Aorta (tissue), 5 donors: ENCODE measurements at places on chromosomes 4 and X.

- H3K27ac ChIP-seq, result no peak within 1 kb of the TSS
- H3K27me3 ChIP-seq, result no peaks in the 10 kb centered on the region
- peak; percentile 72 for DNase-seq
- H3K4me1 ChIP-seq, result no peaks in the 10 kb centered on the region
- peak within 1 kb of the TSS; percentile 52 for H3K4me3 ChIP-seq
Measured at GRCh38 chr4:118034053-118034785, at the start of gene NDST3. TSS of gene NDST3 (plus strand) at chr4:118034486. CDS start at chr4:118053911, 19,425 bp downstream.

DNA sequence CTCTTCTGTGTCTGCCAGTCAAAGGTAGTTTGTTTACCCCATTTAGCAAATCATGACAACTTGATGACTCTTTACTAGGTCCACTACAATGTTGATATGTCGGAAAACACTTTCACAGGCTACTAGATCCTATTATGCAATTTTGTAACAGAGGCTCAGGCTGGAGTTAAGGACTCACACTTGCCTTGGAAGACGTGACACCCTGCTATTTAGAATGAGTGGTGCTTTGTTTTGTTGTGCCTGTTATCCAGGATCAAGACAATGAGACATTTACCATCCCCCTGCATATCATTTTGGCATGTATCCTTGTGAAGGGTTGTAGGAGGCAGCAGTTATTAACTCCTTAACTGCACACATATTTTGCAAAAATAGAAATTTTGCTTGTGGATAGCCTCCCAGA, 263.7 kb downstream of the IL1RAPL1 start:
- no peaks in the 10 kb centered on the region for H3K27me3 ChIP-seq
- DNase-seq, result no peak
- H3K4me3 ChIP-seq, result no peak overlapping the region
- no peaks in the 10 kb centered on the region for H3K36me3 ChIP-seq
- H3K27ac ChIP-seq, result no peak overlapping the region
- H3K4me1 ChIP-seq, result no peaks in the 10 kb centered on the region

- no peaks in the 10 kb centered on the region for H3K27me3 ChIP-seq
- no peaks in the 10 kb centered on the region for H3K4me1 ChIP-seq
- no peak overlapping the region for H3K4me3 ChIP-seq
- H3K36me3 ChIP-seq, result no peaks in the 10 kb centered on the region
Measured at GRCh38 chr4:159042097-159042605, 60.7 kb upstream of the RAPGEF2 start.

GRCh38 chr4:76753814-76754213, 144.1 kb downstream of the SOWAHB start:
- no peaks in the 10 kb centered on the region for H3K36me3 ChIP-seq
- H3K27me3 ChIP-seq, result no peaks in the 10 kb centered on the region
- DNase-seq, result no peak
- H3K4me1 ChIP-seq, result no peaks in the 10 kb centered on the region

DNA sequence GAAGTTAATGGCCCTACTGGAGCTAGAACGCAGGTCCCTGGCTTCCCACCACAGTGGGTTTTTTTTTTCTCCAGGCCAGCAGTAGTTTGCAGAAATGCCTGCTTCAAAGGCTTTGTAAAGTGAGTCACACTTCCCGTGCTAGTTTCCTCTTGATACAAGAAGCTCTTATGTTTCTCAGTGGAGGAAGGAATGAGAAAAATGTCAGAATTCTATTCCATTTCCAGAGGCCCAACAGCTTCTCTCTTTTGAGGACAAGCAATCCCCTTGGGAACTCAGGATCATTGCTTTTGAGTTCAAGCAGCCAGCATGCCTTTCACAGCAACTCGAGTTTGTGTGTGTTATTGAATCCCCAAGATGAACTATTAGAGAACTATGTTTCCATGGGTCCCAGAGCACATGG, 134.3 kb downstream of the GUCY2F start:
- no peaks in the 10 kb centered on the region for H3K4me1 ChIP-seq
- H3K27me3 ChIP-seq, result no peaks in the 10 kb centered on the region
- H3K27ac ChIP-seq, result no peak overlapping the region
- H3K4me3 ChIP-seq, result no peak overlapping the region

- DNase-seq, result no peak
- no peak overlapping the region for H3K4me3 ChIP-seq
- no peaks in the 10 kb centered on the region for H3K36me3 ChIP-seq
- H3K27ac ChIP-seq, result peak overlapping the region; percentile 96
Measured at GRCh38 chr4:76620723-76621468, 185.9 kb downstream of the SHROOM3 start.

- no peaks in the 10 kb centered on the region for H3K27me3 ChIP-seq
- H3K4me1 ChIP-seq, result no peaks in the 10 kb centered on the region
Measured at GRCh38 chr4:21888195-21888976, 60.2 kb downstream of the KCNIP4 start.

DNA sequence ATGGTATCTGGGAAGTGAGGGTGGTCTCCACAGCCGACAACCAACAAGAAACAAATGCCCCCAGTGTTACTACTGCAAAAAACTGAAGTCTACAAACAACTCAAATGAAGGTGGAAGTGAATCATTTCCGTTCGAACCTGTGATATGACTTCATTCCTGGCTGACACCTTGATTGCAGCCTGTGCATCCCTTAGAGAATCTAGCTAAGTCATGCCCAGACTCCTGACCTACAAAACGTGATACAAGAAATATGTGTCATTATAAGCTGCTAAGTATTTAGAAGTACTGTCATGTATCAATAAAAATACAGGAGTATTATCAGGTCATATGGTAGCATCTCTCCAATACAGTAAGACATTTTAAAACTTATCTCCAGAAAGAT, 959.7 kb upstream of the LCORL start:
- no peak overlapping the region for H3K4me3 ChIP-seq
- H3K27ac ChIP-seq, result no peak overlapping the region
- H3K27me3 ChIP-seq, result no peaks in the 10 kb centered on the region
- H3K4me1 ChIP-seq, result no peaks in the 10 kb centered on the region
- no peaks in the 10 kb centered on the region for H3K36me3 ChIP-seq

DNA sequence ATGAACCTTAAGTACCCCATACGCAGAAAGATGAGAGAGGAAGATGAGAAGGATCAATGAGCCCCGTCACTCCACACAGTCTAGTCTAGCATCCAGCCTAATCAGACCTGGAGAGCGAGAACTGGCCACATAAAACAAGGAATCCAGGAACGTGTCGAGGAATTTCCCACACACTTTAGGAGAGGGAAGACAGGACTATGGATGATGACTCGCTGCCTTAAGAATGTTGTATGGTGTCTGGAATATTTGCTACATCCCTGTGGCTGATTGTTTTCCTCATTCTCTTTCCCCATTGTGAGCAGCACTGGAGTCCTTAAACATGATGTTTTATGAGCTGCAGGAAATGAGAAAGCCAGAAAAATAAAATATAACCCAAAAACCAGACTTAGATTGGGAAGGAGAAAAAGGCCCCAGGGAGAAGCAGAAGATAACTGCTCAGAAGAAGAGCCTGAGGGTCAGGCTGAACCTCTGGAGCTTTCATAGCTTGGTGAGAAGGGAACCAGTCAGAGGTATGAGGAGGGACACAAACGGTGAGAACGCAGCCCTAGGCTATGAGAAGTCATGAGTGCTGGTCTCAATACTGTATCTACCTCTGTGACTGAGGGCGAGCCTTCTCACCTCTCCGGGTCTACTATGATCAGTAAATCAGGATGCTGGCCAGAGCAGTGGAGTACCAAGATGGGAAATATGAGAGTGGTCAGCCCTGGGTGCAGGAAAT, 139.5 kb upstream of the NOCT start:
- no peak overlapping the region for H3K4me3 ChIP-seq
- DNase-seq, result no peak
- no peaks in the 10 kb centered on the region for H3K36me3 ChIP-seq
- H3K27me3 ChIP-seq, result no peaks in the 10 kb centered on the region
- H3K27ac ChIP-seq, result no peak overlapping the region

GRCh38 chr4:90030953-90031352, 96.2 kb upstream of the CCSER1 start:
- H3K36me3 ChIP-seq, result no peaks in the 10 kb centered on the region
- no peak for DNase-seq
- no peaks in the 10 kb centered on the region for H3K27me3 ChIP-seq
- H3K4me1 ChIP-seq, result no peaks in the 10 kb centered on the region

DNA sequence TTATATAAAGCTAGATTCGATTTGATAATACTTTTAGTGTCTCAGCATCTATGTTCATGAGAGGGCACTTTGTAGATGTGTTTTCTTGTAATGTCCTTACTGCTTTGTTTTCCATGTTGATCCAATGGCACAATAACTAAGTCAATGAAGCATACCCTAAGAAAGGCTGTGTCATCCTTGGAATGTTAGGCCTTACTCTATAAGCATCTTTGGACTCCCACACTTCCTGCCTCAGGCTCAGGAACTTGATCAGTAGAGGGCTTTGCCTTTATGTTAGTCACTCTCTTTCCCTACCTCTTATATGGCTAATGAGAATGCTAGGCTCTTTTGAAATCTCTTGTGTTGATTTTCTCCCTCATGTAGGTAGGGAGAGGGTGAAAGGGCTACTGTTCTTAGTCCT, 33.2 kb upstream of the EDA2R start:
- H3K36me3 ChIP-seq, result no peaks in the 10 kb centered on the region
- no peak overlapping the region for H3K4me3 ChIP-seq
- no peak for DNase-seq
- H3K27ac ChIP-seq, result no peak overlapping the region
- no peaks in the 10 kb centered on the region for H3K4me1 ChIP-seq

DNA sequence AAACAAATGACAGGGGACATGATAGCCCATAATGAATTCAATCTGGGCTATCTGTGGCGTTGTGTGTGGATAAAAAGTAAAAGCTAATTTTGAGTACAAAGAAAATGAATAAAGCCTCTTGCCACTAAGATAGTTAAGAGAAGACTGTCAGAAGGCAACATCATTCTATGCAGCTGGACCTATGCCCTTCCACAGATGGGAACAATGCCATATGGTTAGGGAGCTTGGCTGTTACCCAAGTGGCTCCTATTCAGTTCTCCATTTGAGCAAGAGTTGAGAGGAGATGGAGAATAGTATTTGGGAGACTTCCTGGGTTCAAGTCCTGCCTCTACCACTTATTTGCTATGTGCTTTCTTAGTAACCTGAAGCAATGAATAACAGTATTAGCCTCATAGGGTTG, 107.7 kb downstream of the ANXA3 start:
- H3K4me3 ChIP-seq, result no peak overlapping the region
- DNase-seq, result no peak
- H3K27ac ChIP-seq, result no peak overlapping the region
- no peaks in the 10 kb centered on the region for H3K27me3 ChIP-seq
- H3K4me1 ChIP-seq, result no peaks in the 10 kb centered on the region

DNA sequence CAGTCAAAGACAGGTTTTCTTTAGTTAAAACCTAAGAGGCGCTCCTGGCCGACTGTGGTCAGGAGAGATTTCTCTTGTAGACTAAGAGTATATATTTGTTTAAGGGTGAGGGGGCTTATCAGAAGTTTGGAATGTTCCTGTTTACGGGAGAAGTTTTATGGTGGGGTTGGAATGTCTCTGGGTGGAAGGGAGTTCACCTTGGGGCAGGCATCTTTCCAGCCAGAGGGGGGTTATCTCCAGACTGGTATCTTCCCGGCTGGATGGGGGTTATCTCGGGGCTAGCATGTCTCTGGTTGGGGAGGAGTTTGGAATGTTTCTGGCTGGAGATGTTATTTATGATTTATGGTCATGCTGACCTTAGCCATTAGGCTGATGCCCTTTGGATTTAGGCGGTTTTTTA, 116.0 kb downstream of the COX7B2 start:
- no peaks in the 10 kb centered on the region for H3K36me3 ChIP-seq
- DNase-seq, result no peak
- no peak overlapping the region for H3K27ac ChIP-seq
- H3K27me3 ChIP-seq, result no peaks in the 10 kb centered on the region
- H3K4me3 ChIP-seq, result no peak overlapping the region

DNA sequence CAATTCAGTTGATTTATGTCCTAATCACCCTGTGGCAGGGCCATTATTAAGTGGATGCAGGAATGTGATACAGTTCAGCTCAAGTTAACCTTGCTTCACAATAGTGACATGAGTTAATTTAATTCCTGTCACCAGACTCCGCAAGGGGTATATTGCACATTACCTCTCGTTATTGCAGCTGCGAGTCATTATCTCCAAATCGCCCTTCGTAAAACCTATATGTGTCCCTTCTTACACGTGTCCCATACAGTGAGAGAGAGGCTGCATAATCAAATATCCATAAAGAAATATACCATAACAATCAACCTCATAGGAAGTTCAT, 369.9 kb upstream of the ANXA10 start:
- H3K27ac ChIP-seq, result no peak overlapping the region
- no peak overlapping the region for H3K4me3 ChIP-seq
- no peaks in the 10 kb centered on the region for H3K27me3 ChIP-seq
- no peak for DNase-seq

DNA sequence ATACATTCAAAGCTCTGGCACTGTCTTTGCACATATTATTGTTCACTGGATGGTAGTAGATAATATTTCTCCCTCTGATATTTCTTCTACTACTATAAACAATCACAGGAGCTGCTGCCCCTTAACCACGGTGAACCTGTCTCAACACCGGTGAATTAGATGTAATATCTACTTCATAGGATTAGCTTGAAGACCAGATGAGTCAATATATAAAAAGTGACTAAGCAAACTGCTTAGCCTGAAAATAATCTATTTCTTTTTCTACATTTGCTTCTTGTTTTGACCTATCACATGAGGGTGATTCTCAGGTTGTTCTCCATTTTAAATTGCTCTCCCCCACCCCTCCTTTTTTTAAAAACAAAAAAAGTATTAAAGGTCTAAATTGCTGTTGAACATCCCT, 645.5 kb downstream of the ANKRD50 start:
- no peaks in the 10 kb centered on the region for H3K36me3 ChIP-seq
- H3K27ac ChIP-seq, result no peak overlapping the region
- no peak overlapping the region for H3K4me3 ChIP-seq
- no peaks in the 10 kb centered on the region for H3K4me1 ChIP-seq
- no peak for DNase-seq
- no peaks in the 10 kb centered on the region for H3K27me3 ChIP-seq

DNA sequence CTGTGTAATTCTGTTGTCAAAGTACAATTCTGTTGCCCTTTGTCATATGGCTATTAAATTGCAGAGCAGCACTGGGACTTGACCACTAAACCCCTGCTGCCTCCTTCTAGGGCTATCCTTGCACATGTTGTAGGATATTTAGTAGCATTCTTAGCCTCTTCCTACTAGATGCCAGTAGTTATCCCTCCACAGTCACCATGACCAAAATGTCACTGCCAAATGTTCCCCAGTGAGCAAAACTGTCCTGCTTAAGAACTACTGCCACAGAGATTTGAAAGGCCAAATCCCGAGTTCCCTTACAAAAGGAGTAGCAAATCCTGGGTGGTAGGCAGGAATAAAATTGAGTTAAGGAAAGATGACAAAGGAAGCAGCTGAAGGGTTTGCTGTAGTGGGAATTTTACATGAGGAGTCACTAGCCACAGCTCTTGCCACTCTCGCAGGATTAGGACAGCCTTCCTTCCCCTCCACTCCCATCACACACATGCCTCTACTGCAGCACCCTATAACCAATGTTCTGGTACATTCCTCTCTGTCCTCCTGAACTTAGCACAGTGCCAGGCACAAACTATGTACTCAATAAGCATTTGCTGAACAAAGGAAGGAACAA, 8.4 kb downstream of the APBB2 start:
- no peaks in the 10 kb centered on the region for H3K27me3 ChIP-seq
- DNase-seq, result no peak
- H3K4me3 ChIP-seq, result no peak overlapping the region
- H3K27ac ChIP-seq, result no peak overlapping the region
